ENCODE measurements at places on chromosomes 7 and 10.

GRCh38 chr7:72038022-72038732, 374.0 kb downstream of the CALN1 start:
- DNase-seq: no peak

GRCh38 chr10:118818621-118819221, 64.0 kb upstream of the CACUL1 start:
- DNase-seq: no peak

GRCh38 chr7:4151926-4152549, 530.1 kb upstream of the FOXK1 start:
- DNase-seq: no peak

DNA sequence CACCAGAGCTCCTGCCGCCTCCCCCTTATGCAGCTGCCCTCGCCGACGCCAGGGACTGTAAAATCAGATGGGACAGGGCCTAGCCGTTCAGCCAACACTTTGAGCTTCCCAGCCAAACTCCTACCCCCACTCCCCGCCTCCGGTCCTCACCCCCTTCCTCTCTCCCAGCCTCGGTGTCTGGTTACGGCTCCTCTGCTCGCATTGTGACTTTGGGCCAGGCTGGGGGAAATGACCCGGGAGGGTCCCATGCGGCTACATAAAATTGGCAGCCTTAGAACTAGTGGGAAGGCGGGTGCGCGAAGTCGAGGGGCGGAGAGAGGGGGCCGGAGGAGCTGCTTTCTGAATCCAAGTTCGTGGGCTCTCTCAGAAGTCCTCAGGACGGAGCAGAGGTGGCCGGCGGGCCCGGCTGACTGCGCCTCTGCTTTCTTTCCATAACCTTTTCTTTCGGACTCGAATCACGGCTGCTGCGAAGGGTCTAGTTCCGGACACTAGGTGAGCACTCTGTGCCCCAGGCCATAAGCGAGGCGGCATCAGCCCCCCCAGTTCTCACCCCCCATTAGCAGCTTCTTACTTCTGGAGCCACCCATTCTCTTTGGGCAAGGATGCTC, at the start of gene KAZALD1:
Gene KAZALD1, plus strand, starts transcription at position 366 of the 608 bp plus-strand sequence. CDS start 604 bp downstream, outside the sequence.
- DNase-seq: no peak

DNA sequence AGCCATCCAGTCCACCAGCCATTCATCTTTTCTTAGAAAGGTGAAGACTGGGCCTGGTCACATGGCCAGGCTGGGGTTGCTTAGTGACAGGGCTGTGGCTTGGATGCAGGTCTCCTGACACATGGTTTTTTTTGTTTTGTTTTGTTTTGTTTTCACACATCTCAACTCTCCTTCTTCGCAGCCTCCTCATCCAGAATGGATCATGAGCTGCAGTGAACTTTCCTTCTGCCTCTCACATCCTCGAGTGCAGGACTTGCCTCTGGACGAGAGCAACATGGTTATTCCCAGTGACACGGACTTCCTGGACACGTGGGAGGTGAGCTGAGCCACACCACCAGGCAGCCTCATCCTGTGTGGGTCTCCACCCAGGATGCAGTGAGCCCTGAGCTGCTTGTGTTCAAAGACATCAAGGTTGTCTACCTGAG, 9.5 kb downstream of the AKR1E2 start:
- peak; percentile 53 for DNase-seq

DNA sequence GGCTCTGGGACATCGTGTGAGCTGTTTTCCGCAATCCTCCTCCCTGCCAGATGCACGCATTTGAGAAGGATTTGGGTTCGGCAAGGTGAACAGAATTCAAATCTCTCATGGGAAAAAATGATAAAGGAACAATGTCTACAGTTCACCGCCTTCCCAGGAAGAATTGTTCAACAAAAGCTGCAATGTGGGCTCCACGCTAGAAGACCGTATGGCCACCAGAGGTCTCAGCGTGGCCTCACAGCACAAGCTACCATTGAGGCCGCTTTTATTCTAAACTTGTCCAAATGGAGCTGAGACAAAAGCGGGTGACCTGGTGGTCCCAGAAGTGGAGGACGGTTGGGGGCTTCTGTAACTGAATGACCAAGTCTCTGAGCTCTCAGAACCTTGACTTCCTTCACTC, 733.1 kb downstream of the PARD3 start:
- no peak for DNase-seq

GRCh38 chr7:45601094-45601493, 26.9 kb downstream of the ADCY1 start:
- DNase-seq: no peak

DNA sequence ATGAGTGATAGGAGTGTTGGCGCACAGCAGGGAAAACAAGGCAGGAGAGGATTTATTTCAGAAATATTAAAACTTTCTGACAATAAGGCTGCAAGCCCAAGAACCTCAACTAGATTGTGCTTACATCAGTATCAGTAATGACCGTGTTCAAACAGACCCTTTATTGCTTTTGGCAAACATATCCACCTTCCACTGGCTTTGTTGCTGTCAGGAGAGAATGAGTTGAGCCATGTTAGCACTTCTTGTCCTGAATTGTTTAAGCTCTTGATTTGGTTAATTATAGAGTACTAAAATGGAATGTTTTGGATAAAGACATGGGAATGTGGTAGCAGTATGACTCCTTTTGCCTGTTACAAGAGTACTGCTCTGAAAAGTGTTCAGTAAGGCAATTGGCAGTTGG, 3.8 kb downstream of the AHCYL2 start:
- DNase-seq: no peak

- DNase-seq: no peak
These were observed 820 bp upstream of the NRG3 start for GRCh38 chr10:81873932-81874816.

DNA sequence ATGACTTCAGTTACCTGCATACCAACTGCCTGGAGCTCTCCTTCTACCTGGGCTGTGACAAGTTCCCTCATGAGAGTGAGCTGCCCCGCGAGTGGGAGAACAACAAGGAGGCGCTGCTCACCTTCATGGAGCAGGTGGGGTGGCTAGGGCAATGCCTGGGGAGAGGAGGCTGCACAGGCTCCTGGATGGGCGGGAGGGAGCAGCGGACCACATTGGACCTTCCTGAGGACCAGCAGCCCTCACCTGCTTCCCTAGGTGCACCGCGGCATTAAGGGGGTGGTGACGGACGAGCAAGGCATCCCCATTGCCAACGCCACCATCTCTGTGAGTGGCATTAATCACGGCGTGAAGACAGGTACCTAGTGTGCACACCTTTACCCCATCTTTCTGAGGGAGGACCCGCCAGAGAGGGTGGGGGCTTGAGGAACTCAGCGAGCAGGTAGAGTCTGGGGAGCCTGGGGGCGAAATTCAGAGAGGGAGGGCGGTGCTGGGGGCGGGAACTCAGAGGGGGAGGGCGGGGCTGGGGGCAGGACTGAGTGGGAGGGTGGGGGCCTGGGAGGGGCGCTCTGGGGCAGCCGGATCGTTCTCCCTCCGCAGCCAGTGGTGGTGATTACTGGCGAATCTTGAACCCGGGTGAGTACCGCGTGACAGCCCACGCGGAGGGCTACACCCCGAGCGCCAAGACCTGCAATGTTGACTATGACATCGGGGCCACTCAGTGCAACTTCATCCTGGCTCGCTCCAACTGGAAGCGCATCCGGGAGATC, 9.0 kb downstream of the AEBP1 start:
- no peak for DNase-seq

- no peak for DNase-seq
These were observed 188.9 kb upstream of the KMT2E start for GRCh38 chr7:104825099-104825498.

GRCh38 chr7:146214842-146215241, 98.2 kb downstream of the CNTNAP2 start:
- no peak for DNase-seq

GRCh38 chr10:11691319-11691755, 50.8 kb upstream of the ECHDC3 start:
- DNase-seq: no peak

DNA sequence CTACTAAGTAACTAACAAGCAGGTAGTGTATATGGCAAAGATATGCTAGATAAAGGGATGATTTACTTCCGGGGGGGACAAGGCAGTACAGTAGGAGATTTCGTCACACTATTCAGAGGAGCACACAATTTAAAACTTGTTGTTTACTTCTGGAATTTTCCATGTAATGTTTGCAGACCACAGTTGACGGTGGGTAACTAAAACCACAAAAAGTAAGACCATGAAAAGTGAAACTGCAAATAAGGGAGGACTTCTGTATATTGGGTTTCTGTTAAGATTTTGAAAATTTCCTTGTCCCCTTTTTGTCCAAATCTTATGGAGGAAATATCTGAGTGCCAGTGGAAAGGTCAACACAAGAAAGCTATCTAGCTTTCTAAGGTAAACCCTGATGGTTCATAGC, 170.0 kb downstream of the ELAPOR2 start:
- DNase-seq: no peak

- DNase-seq: no peak
These were observed 5.8 kb downstream of the UPP1 start for GRCh38 chr7:48094861-48095293.

DNA sequence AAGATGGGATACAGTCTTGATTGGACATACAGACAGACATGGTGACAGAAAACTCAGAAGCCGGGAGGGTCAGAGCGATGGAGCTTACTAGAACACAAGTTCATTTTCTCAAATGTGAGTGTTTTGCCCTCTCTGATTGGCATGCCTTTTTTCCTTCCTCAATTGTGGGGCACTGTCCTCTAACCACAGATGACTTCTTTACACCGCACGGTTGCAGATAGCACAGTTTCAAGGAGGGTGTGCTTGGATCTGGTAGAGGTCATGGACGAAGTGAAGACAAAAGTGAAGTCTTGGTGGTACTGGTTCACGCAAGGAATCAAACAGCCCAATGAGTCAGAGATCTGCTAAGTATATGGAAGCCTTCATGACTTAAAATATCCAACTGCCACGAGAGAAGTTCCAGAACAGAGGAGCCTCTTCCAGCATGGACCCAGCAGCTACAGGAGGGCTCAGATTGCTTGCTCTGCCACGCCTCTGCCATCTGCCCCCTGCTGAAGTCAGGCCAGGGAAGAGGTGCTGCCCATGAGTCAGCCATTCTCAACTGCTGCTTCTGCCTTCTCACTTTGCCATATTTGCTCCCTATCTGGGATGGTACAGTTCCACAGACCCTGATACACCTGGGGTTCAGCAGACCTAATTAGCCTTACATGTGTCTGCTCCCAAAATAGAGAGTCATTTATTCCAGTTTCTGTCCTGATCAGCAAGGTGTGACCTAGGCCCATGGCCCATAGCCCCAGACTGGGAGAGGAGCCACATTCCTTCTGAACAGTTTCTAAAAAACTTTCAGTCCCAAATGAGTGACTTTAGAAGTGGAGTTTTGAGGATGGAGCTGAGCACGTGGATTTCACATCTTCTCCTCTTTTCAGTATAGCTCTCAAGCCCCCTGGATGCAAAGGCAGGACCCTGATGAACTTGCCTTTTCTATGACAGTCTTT, 413.8 kb downstream of the KCNMA1 start:
- no peak for DNase-seq

GRCh38 chr10:35392482-35393228, 56.3 kb downstream of the CCNY start:
- DNase-seq: no peak

DNA sequence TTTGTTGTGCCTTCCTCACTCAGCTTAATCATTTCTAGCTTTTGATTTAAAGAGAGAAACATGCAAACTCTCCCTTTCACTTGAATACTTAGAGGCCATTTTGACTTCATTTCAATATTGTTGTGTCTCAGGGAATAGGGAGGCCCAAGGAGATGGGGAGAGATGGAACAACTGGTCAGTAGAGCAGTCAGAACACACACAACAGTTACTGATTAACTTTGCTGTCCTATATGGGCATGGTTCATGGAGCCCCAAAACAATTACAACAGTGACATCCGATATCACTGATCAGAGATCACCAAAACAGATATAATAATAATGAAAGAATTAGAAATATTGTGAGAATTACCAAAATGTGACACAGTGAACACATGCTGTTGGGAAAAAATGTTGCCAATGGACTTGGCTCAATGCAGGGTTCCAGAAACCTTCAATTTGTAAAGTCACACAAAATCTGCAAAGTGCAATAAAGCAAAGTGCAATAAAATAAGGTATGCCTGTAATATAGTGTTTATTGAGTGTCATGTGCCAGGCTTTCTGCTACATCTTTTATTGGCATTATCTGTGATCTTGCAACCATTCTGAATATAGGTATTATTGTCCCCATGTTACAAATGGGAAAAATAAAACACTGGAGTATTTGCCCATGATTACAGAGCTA, 38.2 kb downstream of the CCDC71L start:
- no peak for DNase-seq

- DNase-seq: no peak
These were observed 216.8 kb downstream of the PTEN start for GRCh38 chr10:88080213-88080612.

DNA sequence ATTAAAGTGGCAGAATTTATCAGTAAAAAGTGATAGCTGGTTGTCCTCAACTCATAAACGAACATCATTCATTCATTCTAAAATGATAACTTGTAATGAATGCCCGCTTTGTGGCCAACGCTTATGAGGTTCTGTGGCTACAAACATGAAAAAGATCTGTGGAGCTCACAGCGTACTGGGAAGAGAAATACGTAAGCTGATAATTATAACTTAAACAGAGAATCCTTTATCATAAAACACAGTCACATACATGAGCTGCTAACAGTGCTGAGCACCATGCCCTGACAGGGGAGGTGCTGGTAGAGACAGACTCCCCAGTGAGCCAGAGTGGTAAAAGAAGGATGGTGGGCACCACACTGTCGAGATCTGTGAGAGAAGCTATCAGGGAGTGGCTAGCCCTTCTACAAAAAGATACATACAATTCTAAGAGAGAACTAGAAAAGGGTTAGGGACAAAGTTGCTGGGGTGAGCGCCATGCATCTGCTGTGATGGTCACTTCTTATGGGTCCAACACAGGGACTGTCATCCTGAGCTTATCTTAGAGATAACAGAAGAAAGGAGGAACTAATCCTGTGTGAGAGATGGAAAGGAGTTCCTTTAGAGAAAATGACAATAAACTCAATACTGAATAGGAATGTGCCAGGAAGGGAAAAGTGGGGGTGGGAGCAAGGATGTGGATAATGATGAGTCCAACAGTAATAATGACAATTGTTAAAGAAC, 106.7 kb downstream of the USP6NL start:
- DNase-seq: no peak

GRCh38 chr7:114650491-114650890, 235.9 kb downstream of the FOXP2 start:
- no peak for DNase-seq

DNA sequence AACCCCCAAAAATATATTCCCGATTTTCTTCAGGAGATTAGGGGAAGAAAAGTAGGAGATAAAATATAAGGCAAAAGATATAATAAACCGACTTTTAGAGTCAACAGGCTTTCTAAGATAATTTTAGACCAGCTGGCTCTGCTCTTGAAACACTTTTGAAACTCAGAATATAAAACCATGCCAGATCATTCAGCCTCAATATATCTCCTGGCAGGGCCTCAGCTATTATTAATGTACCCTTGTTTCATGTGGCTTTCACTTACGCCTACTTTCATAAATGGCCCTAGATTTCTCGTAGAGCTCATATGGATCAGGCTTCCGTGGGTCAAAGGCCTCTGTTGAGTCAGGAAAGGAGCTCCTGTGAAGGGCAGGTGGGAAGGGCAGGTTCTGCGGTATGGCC, 396.0 kb downstream of the PHTF2 start:
- DNase-seq: no peak

Data from CD4-positive, alpha-beta memory T cell (primary cell).